GF-D8 (cell line): ENCODE measurements at places on chromosomes 7 and 10.

GRCh38 chr7:151748733-151749132 is 128.2 kb downstream of the PRKAG2 start:
- no peak for DNase-seq

DNA sequence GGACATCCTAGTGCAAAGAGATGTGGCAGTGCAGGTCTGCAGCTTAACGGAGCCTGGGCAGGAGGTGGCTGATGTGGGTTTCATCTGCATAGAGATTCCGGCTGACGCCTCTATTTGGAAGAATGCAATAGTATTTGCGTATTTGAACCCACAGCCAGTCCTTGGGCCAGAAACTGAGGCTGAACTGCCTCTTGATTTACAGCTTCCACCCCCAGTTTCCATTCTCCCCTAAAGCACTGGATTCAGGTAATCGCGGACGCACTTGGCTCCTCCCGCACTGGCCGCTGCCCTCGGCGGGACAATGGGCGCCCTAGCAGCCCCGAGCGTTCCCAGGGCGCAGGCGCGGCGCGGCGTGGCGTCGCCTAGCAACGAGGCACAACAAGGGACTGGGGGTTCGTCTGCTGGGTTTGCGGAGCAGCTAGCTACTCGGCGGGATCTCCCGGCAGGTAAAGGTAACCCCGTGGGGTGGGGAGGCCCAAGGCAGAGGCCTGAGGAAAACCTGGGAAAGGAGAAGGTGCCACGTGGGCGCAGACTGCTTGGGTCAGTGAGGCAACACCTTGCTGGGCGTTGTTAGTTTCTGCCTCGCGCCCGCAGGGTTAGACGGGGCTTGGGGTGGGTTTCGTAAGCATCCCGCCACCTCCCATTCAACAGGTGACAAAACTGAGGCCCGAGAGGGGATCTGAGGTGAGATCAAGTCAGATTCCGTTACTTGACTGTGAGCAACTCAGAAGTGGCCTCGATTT is at the start of gene ARMC3:
Gene ARMC3 (plus strand): TSS at position 393 of the 743 bp plus-strand sequence. CDS start 3,944 bp downstream, outside the sequence.
- no peak for DNase-seq

- peak; percentile 62 for DNase-seq
Measured at GRCh38 chr10:95266674-95267095, 24.1 kb downstream of the PDLIM1 start.

- no peak for DNase-seq
Measured at GRCh38 chr10:36766940-36767339, 358.5 kb upstream of the ANKRD30A start.

- DNase-seq, result no peak
Measured at GRCh38 chr7:147474862-147475261, 1115.7 kb upstream of the C7orf33 start.

GRCh38 chr10:123681285-123681684 is 15.1 kb downstream of the GPR26 start:
- no peak for DNase-seq

GRCh38 chr7:23472556-23472955 is 2.3 kb upstream of the IGF2BP3 start:
- no peak for DNase-seq

DNA sequence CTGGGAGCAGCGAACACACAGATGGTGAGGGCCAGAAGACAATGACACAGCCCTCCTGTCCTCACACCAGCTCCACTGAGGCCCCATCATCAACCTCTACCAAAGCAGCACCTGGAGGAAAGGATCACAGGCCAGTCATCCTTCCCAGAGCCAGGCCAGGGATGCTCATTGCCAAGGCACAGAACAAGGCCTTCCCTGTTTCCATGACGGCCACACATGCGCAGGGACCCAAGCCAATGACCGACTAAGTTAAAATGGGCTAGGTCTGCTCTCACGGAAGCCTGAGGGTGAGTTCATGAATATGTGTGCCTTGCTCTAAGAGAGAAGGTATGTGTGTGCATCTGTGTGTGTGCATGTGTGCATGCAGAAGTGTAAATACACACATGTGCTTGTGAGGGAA is 39.6 kb downstream of the COBL start:
- DNase-seq, result no peak

GRCh38 chr7:116780521-116780920 is 81.9 kb upstream of the CAPZA2 start:
- DNase-seq, result no peak

GRCh38 chr7:132760244-132760623 is 184.0 kb upstream of the PLXNA4 start:
- no peak for DNase-seq

GRCh38 chr7:36971515-36972139 is 247.3 kb upstream of the AOAH start:
- DNase-seq, result no peak

GRCh38 chr10:60572511-60573194 is 183.0 kb upstream of the ANK3 start:
- DNase-seq, result no peak

DNA sequence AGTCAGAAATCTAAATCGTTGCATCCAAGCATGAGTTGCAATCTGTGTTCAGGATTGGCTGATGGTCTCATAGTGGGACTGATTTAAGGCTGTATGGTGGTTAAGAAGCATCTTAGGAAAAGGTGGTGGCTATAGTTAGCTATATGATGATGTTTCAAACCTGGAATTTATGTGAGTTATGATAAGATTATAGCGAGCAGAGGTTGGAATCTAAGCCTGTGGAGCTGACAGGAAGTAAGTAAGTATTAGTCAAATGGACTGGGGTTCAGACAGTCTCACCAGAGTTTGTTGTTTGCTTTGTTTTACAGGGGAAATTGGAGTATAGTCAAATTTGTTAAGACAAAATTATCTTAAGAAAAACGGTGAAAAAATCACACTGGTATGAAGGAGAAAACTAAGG is 56.7 kb downstream of the ANKRD7 start:
- no peak for DNase-seq

DNA sequence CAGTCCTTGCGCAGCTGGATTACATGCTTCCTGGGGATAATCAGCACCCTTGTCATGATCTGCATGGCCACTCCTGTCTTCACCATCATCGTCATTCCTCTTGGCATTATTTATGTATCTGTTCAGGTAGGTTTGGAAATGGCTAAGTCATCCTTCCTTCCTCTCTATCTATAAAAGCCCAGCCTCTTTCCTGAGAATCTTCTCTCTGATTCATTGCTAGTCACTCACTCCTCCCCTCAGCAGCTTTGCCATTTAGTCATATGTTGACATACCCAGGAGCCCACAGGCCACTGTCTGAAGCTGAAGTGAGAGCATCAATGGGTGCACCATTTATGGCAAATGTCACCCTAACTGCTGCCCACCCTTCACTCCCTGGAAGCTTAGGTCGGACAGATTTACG is 52.0 kb downstream of the ABCC2 start:
- no peak for DNase-seq

- DNase-seq, result no peak
Measured at GRCh38 chr10:16992611-16993119, 136.9 kb downstream of the CUBN start.

- DNase-seq, result no peak
Measured at GRCh38 chr10:88994019-88994418, 3.4 kb downstream of the FAS start.

GRCh38 chr10:116989439-116989838 is 15.5 kb downstream of the SHTN1 start:
- no peak for DNase-seq

DNA sequence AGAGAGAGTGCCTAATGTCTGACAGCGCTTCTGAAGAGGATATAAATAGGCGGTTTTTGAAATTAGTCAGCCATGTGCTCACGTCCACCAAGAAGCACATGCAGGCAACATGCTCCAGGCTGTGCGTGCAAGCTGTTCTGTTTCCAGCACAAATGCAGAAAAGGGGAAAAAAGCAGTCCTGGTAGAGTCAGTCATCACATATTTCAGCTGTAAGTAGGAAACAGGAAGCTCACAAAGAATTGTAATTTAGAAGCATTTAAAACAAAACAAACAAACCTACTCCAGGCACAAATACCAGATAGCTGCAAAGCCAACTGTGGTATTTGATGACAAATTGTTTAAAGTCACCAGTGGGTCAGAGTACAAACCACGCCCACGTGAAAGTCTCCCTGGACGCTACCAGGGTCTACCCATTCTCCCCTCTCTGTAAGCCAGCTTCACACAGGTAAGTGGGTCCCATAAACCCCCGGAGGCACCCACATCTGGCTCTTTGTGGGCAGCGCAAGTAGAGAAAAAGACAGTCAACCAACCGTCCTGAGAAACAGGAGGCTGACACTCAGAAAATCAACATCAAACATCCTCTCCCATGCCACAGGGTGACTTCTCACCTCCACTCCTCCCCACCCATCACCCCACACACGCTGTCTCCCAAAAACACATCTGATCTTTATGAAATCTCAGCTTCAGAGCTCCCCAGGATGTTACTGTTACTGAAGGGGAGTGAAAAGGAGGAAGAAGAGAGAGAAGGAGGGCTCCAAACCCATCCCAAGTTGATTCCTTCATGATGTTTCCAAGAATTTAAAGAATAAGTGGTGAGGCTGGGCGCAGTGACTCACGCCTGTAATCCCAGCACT is 186.4 kb downstream of the FAM107B start:
- DNase-seq, result no peak

GRCh38 chr7:11743016-11743415 is 89.0 kb downstream of the THSD7A start:
- no peak for DNase-seq

DNA sequence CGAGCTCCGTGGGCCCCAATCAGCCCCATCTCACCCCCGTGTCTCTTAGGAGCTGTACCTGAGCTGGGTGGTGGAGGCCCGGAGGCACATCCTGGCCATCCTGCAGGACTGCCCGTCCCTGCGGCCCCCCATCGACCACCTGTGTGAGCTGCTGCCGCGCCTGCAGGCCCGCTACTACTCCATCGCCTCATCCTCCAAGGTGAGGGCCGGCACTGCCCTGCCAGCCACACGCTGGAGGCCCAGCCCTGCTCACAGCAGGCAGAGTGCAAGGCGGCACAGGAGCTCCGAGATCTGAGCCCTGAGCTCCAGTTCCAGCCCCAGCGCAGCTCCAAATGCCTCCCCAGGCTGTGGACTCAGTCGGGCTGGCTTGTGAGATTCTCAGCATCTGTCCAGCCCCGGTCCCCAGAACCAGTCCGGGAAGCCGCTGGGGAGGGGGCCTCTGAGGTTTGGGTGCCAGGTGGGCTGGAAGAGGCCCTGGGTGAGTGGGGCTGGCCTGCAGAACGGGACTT is 9.3 kb downstream of the TMEM120A start:
- no peak for DNase-seq

GRCh38 chr7:2814946-2815874 is 28.9 kb downstream of the GNA12 start:
- no peak for DNase-seq
